ENCODE measurements at places on chromosomes 5 and 9.

DNA sequence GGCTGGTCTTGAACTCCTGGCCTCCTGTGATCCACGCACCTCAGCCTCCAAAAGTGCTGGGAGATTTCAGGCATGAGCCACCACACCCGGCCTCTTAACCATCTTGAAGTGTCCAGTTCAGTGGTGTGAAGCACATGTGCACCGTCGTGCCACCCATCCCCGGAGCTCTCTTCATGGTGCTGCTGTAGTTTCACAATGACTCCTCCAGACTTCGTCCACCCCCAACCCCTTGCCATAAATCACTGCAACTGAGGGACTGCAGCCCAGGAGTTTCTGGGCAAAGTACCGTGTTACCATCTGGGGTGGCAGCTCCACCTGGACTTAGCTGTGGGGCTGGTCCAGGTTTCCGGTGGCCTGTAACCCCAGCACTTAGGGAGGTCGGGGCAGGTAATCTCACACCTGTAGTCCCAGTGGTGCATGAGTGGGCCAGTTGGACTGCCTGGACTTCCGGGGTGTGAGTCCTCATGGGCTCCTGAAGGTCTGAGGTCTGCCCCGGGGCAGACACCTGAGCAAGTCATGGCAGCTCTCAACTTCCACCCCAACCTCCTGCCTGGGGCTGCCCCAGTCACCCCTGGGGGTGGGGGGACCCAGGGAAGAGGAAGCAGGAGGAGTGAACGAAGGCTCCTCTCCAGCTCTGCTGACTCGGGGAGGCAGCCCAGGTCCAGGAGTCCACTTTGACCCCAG is 6.6 kb upstream of the N4BP3 start:
- no peak for DNase-seq

- DNase-seq: no peak
Observed at GRCh38 chr9:84397151-84397728, 56.7 kb upstream of the SLC28A3 start.

- no peak for DNase-seq
Observed at GRCh38 chr9:32128546-32128945, 255.9 kb upstream of the ACO1 start.

- DNase-seq: no peak
Observed at GRCh38 chr5:77168161-77168878, 42.2 kb upstream of the PDE8B start.

DNA sequence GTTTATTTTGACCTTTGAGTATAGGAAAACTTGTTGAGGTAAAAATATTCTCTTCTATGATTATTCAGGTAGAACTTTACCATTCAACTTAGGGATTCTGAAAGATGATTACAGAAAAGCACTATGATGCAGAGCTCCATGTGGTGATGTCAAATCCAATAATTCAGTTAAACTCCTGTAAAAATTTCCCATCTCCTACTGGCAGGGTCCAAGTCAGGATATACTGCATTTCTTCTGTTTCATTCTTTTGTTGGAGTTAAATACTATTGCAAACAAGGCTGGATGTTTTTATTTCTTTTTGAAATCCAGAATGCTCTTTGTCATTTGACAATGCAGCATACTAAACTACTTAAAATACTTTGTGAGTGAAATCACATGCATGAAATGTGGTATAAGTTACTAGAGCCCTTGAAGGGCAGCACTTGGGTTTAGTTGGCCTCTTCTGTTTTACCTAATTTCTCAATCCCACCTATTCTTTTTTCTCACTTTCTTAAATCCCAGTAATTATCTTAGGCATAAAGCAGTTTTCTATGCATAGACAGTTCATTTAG is 204.5 kb downstream of the FBXL7 start:
- no peak for DNase-seq

DNA sequence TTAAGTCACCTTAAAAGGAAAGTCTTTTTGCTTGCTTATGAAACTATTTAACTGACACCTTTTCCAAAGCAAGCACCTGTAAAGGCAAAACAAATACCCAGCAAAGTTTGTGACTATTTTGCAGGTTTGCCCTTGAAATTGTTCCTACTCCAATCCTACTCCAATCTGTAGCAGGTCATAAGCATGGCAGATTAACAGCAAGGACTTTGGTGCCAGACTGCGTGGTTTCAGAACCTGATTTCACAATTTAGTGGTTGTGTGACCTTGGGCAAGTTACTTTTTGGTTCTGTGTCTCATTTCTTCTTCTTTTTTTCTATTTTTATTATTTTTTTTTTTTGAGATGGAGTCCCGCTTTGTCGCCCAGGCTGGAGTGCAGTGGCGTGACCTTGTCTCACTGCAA is 282.1 kb downstream of the RFX3 start:
- no peak for DNase-seq
